ENCODE measurements at places on chromosomes 1 and 21. TPM values are rescaled to one million over a fixed set of nuclear protein-coding genes. Genes with fewer than 3 reads are reported as not detected.

Gene NFASC
- total RNA-seq = 0.07 TPM

Gene C1orf94
- total RNA-seq = not detected

Gene TRABD2B
- not detected for total RNA-seq

Gene EDN2
- not detected for total RNA-seq

Gene POLR3GL
- total RNA-seq = 20.8 TPM

Gene RNF207
- 36.3 TPM for total RNA-seq

Gene ANKRD65
- not detected for total RNA-seq

Gene METTL13
- total RNA-seq = 44.0 TPM

Gene RAD54L
- total RNA-seq = 47.1 TPM

Gene RBM34
- total RNA-seq = 102 TPM

Gene NR0B2
- not detected for total RNA-seq

Gene OR2T11
- not detected for total RNA-seq

Gene GCSAML
- total RNA-seq = 0.16 TPM

Gene IFNGR2
- 13.9 TPM for total RNA-seq

Gene SHISA4
- 0.50 TPM for total RNA-seq

Gene VCAM1
- not detected for total RNA-seq

Gene CFAP45
- total RNA-seq = 0.57 TPM

Gene LRRC38
- not detected for total RNA-seq

Gene SEC16B
- not detected for total RNA-seq

Gene GJA9
- not detected for total RNA-seq

Gene HSD3B1
- not detected for total RNA-seq

Gene MAP3K21
- 0.59 TPM for total RNA-seq

Gene ALX3
- total RNA-seq = not detected

Gene GPR25
- not detected for total RNA-seq

Gene HNRNPU
- total RNA-seq = 469 TPM

Gene CAPN9
- total RNA-seq = not detected

Gene RAVER2
- 0.52 TPM for total RNA-seq

Gene SLAMF8
- total RNA-seq = 1.1 TPM

Gene VWA5B1
- not detected for total RNA-seq

Gene CHODL
- total RNA-seq = not detected

Gene NOS1AP
- not detected for total RNA-seq

Gene FNDC5
- total RNA-seq = not detected

Gene TEDDM1
- not detected for total RNA-seq

Gene S100A4
- 871 TPM for total RNA-seq

Gene SEMA4A
- total RNA-seq = 10.5 TPM

Data from T-helper 2 cell treated with Interferon-gamma antibody and Interleukin-4, amounts not matched to agents 100 ng/mL and 5 ng/mL, for 36 hours (primary cell).